NT2/D1 (cell line): ENCODE measurements at places on chromosomes 4 and X.

GRCh38 chr4:66564901-66565651 lies 894.8 kb upstream of the EPHA5 start:
- DNase-seq = no peak

- DNase-seq = no peak
These were observed 167.3 kb downstream of the MID1IP1 start for GRCh38 chrX:38968344-38969216.

DNA sequence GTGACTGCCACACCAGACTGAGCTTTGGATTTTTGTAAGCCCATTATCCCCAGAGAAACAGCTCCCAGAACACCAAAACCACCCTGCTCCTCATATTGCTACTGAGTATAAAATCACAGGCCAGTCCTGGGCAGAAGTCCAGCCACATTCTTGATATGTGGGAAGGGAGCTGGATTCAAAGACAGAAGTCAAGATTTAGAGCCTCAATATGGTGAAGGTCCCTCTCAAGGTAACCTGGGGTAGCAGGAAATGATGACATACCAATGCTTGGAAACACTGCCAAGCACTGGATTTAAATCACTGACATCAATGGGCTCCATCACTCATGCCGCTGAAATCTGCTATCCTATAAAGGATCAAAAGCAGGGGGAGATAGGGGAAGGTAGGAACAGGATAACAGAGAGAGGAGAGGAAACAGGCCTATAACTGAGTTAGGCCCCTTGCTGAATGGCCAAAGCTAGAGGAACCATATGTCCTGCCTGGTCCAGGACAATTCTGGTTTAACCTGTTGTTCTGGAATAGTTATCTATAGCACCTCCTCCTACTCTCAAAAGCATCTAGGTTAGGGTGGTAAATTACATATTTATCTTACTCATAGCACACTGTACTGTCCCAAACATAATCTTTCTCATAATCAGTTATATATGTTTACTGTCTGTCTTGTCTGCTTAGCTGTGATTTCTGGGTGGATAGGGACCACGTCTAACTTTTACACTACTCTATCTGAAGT lies 83.7 kb upstream of the NHS start:
- no peak for DNase-seq

DNA sequence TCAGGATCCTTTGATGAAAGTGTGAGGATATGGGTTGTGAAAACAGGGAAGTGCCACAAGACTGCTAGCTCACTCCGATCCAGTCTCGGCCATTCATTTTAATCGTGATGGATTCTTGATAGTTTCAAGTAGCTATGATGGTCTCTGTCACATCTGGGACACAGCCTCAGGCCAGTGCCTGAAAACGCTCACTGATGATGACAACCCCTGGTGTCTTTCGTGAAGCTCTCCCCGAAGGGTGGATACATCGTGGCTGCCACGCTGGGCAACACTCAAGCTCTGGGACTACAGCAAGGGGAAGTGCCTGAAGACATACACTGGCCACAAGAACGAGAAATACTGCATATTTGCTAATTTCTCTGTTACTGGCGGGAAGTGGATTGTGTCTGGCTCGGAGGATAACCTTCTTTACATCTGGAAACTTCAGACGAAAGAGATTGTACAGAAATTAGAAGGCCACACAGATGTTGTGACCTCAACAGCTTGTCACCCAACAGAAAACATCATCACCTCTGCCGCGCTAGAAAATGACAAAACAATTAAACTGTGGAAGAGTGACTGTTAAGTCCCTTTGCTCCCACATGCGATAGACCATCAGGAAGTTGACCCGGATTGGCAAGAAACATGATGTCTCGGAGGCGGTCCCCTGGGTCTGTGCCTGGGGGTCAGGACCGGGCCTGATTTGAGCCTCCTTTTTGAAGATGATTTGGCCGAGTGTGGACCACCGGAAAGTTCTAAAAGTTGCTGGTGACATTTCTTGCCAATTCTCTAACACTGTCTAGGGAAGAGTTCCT lies 22.2 kb downstream of the LIAS start:
- DNase-seq = no peak

GRCh38 chr4:183276106-183276505 lies 44.0 kb downstream of the CLDN22 start:
- no peak for DNase-seq

- DNase-seq = no peak
These were observed 60.4 kb downstream of the CCNI start for GRCh38 chr4:77015390-77015789.

- peak; percentile 25 for DNase-seq
These were observed 447.5 kb downstream of the NKX6-1 start for GRCh38 chr4:84051639-84052038.

GRCh38 chr4:1026115-1026514 lies 14.7 kb downstream of the FGFRL1 start:
- DNase-seq = no peak

DNA sequence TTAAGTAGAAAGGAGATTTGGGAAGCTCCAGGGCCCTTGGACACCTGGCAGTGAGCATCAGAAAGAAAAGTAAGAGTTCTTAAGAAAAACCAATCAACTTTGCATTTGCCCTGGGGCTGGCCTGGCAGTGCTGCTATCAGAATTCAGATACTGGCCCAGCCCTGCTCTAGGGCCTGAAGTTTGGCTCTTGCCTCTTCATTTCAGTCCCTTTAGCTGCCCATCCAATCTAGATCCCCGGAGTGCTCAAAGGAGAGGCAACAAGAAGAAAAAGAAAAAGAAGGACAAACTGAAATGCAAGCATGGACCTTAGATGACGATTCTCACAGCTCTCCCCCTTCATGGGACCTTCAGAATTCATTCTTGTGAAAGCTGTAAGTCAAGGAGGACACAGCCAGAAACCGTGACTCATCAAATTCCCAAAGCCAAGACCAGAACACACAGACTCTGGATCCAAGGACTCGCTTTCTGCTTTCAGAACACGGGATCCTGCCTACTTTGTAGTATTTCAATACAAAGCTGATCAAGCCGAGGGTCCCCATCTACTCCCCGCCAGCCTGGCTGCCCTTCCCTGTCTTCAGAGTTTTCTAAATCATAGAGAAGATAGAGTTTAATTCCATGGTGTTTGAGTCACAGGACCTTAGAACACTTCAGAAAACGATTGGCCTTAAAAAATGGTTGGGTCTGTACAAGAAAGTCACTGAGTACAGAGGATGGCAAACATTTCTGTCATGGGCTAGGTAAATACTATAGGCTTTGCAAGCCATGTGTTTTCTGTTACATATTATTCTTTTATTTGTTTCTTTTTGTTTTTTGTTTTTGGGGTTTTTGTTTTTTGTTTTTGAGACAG lies 103.7 kb downstream of the RBM47 start:
- DNase-seq = peak; percentile 38

DNA sequence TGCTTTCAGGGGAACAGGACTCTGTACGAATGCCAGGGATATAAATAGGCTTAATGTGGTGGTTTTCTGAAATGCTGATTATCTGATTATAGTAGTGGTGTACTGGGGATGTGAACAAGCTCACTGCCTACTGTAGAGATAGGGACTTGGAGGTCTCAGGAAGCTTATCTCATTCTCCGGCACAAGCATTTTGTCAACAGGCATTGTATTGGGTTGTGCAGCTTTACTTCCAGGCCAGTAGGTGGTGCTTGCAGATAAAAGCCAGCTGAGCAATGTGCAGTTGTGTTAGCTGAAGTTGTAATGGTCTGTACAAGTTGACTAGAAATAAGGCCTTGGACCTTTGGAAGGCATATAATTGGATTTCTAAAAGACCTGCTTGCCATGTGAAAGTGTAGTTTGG lies 49.5 kb upstream of the TMLHE start:
- no peak for DNase-seq

GRCh38 chr4:169158046-169158445 lies 112.7 kb downstream of the SH3RF1 start:
- no peak for DNase-seq

DNA sequence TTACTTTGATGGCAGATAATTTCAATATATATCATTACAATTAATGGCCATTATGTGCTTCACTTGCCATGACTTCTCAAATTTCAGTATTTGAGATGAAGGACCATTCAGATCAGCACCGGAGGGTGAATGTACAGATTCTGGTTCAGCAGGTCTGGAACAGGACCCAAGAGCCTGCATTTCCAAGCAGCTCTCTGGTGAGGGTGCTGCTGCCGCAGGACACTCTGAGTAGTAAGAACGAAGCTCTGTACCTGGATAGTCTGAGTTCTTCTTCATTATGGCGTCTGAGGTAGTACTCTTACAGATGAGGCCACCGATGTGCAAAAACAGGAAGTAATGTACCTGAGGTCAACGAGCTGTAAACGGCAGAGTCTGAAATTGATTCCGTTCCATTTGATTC lies 228.2 kb downstream of the FBXW7 start:
- DNase-seq = no peak

DNA sequence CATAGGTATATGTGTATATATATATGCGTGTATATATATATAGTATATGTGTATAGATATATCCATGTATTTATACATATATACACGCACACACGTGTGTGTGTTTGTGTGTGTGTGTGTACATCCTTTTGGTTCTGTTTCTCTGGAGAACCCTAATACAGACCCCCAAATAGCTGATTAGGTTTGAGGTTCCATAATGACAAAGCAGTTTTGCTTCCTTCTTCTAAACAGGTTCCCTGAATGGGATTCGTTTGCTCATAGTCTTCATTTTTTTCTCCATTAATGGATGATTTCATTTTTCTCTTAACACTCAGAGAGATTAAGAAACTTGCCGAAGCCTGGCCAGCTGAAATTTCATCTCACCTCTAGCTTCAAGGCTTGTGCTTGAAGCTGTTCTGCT lies 234.0 kb upstream of the BCOR start:
- no peak for DNase-seq

DNA sequence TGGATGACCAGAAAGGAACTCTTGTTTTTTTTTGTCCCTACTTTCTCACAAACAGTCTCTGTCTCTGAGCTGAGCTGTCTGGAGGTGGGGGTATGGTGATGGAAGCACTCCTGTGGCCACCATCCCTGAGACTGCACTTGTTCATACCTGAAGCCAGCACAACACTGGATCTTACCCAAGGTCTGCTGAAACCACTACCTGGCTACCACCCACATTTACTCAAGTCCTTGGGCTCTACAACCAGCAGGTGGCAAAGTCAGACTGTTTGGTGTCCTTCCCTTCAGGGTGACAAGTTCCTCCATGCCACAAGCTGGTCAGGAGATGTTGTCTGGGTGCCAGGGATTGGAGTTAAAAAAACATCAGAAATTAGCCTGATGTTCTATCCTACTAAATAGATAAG lies 89.7 kb downstream of the NEXMIF start:
- no peak for DNase-seq

GRCh38 chr4:80229128-80229527 lies 31.8 kb downstream of the PRDM8 start:
- DNase-seq = no peak

- DNase-seq = no peak
These were observed 9.3 kb downstream of the FHL1 start for GRCh38 chrX:136156560-136157117.

DNA sequence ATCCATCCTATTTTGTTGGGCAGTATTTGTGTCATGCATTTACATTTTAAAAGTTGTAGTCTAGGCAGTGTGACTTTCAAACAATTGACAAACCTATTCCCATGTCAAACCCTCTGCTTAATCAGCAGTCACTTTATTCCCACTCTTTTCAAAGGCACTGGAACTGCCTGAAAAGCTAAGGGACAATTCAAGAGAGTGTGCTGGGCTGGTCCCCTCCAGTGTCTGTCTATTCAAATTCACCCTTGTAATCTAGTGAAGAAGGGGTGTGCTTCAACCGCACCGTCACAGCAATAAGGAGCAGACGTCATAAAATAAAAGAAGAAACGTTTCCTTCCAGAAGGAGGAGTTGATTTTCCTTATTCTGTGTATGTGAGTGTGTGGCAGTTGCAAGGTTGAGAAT lies 197.0 kb upstream of the MAD2L1 start:
- peak; percentile 8 for DNase-seq

DNA sequence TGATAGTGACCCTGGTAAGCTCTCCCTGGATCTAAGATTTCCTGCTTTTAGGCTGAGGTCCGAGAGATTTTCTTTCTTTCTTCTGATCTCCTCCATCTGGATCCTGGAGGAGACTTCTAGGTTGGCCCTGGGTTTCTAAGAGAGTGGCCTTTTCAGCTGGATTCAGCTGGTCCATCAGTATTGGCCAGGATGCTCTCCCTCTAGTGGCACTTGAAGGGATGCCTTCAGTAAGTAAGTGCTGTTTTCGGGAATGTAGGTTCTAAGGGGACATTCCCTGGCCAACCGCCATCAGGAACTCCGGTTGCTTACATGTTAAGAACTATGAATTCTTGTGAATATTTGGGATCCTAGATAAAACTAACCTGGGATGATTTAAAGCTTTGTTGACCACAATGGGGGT lies 56.9 kb downstream of the SERTM2 start:
- DNase-seq = no peak

GRCh38 chrX:119685225-119686066 lies 7.5 kb downstream of the SEPTIN6 start:
- DNase-seq = no peak

DNA sequence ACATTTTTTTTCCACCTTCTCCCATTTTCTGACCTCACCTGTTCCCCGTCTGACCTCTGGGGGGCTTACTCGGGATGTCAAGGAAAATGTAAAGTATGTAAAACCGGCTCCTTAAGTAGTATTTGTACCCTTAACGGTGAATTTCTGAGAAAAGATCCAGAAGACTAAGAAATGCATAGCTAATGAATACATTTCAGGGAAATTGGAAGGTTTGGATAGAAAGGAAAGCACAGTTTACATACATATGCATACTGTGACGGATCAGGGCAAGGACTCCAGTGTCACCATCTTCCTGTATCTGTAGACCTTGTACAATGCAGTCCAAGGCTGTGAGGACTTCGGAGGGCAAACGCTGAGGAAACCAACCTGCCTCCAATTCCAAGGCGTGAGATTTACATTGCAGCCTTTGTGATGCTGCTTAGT lies 2185.9 kb upstream of the TENM3 start:
- DNase-seq = peak; percentile 13

GRCh38 chrX:12867685-12868084 lies 813 bp downstream of the TLR7 start:
- DNase-seq = no peak

DNA sequence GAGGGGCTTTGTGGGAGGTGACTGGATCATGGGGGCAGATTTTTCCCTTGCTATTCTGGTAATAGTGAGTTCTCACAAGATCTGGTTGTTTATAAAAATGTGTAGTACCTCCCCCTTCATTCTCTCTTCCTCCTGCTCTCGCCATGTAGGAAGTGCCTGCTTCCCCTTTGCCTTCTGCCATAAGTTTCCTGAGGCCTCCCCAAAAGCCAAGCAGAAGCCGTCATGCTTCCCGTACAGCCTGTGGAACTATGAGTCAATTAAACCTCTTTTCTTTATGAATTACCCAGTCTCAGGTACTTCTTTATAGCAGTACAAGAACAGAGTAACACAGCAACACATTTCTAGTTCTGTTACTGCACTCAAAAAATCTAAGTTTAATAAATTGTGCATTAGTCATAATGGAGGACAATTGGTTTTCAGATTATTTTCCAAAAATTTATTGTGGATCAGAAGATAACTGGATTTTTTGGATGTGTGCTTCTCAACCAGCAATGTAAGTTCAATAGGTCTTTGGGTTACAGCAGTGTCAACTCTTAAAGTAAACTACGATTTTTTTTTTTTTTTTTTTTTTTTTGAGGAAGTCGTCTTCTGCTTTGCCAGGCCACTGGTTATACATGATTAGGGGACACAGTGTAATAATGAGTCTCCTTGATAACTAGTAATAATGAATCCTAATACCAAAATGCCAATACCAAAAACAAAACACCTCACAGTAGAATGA lies 69.9 kb downstream of the CHIC2 start:
- no peak for DNase-seq
